ENCODE measurements at places on chromosomes 13 and 19.

- DNase-seq = no peak
Measured at GRCh38 chr19:47786566-47786965, 8.1 kb downstream of the SELENOW start.

- no peak for DNase-seq
Measured at GRCh38 chr13:32783067-32783466, 196.8 kb downstream of the PDS5B start.

DNA sequence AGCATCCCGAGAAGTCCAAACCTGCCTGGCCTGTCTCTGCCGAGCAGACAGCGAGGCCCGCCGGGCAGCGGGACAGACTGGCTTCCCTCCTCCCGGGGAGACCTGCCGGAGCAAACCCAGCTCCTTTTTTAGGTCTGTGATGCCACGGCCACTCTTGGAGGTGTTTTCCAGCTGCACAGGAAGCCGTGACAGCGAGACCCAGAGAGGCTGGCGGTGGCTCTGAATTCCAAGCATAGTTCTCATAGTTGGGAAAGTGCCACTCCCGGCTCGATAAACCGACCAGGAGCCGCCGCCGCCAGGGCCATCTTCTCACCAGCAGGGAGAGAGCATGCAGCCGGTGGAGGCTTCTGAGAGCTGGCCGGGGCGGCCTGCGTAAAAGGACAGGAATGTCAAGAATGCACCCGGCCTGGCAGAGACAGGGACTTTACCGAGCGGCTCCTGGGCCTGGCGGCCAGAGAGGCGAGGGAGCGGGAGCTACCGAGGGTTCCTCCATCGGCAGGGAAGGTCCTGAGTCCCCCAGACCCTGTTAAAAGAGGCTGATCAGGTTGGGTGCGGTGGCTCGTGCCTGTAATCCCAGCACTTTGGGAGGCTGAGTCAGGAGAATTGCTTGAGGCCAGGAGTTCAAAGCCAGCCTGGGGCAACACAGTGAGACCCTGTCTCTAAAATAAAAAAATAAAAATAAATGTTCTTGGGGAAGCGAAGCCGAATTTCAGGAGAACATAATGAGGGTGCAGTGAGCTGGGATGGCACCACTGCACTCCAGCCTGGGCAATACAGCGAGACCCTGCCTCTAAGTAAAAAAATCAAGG is 64.9 kb downstream of the GADD45B start:
- DNase-seq = peak; percentile 67

DNA sequence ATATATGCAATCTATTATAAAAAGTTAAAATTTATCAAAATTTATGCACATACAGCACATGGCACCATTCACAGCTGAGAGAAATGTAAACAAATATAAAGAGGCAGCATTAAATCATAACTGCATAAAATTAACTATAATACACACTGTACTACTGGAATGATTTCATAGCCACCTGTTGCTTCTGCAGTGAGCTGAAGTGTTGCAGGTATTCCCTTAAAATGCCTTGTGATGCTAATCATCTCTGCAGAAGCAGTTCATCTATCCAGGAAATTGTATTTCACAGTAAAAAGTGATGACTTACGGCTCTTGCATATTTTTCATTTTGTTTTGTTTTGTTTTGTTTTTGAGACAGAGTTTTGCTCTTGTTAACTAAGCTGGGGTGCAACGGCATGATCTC is 82.1 kb downstream of the STOML3 start:
- DNase-seq = no peak

Data from 8988T (cell line).